ENCODE measurements at places on chromosomes 2 and 18. TPM values are rescaled to one million over a fixed set of nuclear protein-coding genes. Genes with fewer than 3 reads are reported as not detected.

MALL gene
- 24.7 TPM for total RNA-seq

CYBRD1 gene
- 25.6 TPM for total RNA-seq

SAP130 gene
- 21.9 TPM for total RNA-seq

RNF152 gene
- 14.9 TPM for total RNA-seq

GPR45 gene
- not detected for total RNA-seq

SUCLG1 gene
- 63.4 TPM for total RNA-seq

CXCR2 gene
- not detected for total RNA-seq

RNF144A gene
- 1.7 TPM for total RNA-seq

SEC11C gene
- total RNA-seq, result 13.7 TPM

C2orf66 gene
- total RNA-seq, result 1.2 TPM

ANKRD62 gene
- not detected for total RNA-seq

NAT8 gene
- total RNA-seq, result not detected

ABCA12 gene
- 38.2 TPM for total RNA-seq

MYCN gene
- not detected for total RNA-seq

DSC3 gene
- total RNA-seq, result 125 TPM

DDX18 gene
- total RNA-seq, result 51.3 TPM

PSMA8 gene
- total RNA-seq, result not detected

CFC1 gene
- total RNA-seq, result not detected

ALPI gene
- total RNA-seq, result not detected

PARD3B gene
- total RNA-seq, result 6.5 TPM

STARD6 gene
- not detected for total RNA-seq

LINC00305 gene
- total RNA-seq, result not detected

CIDEA gene
- 0.94 TPM for total RNA-seq

DLX1 gene
- 0.17 TPM for total RNA-seq

TRIM43 gene
- total RNA-seq, result not detected

GULP1 gene
- 49.7 TPM for total RNA-seq

BCL11A gene
- total RNA-seq, result 8.5 TPM

PROKR1 gene
- not detected for total RNA-seq

SPC25 gene
- total RNA-seq, result 0.33 TPM

ALPG gene
- total RNA-seq, result not detected

SPHKAP gene
- not detected for total RNA-seq

ST6GAL2 gene
- total RNA-seq, result 1.8 TPM

SIX2 gene
- total RNA-seq, result not detected

SCTR gene
- total RNA-seq, result not detected

ANO7 gene
- 0.50 TPM for total RNA-seq

GNAL gene
- total RNA-seq, result 40.8 TPM

PJVK gene
- total RNA-seq, result 1.3 TPM

RAB12 gene
- total RNA-seq, result 33.7 TPM

FAM124B gene
- total RNA-seq, result not detected

RTKN gene
- 206 TPM for total RNA-seq

FN1 gene
- total RNA-seq, result 10,039 TPM

Measured in mammary epithelial cell (primary cell).